ENCODE measurements at places on chromosomes 13 and 19.

DNA sequence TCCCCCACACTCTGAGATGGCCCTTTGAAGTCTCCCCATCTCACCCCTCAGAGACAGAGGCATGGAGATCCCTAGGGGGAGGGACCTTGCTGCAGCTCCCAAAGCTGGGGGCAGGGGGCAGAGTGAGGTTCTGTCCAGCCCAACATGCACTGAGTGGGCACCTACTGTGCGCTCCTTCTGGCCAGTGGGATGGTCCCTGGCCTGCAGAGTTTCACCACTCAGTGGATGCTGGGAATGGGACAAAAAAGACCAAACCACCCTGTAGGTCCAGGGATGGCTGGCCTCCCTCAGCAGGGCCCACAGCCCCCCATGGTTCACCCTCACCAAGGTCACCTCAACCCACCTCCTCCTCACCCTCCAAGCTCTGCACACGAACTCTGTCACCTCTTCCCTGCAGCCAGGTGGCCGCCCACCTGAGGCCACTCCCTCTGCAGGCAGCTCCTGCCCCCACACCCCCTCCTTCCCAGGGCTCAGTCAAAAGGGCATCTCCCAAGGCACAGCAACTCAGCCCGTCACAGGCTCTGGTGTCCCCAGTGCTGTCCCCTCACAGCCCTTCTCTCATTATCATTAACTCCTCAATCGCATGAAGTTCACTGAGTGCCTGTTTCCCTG is 16.1 kb downstream of the CEACAM21 start:
- DNase-seq: no peak

- DNase-seq: no peak
Measured at GRCh38 chr19:40056505-40056904, 474 bp upstream of the ZNF780B start.

DNA sequence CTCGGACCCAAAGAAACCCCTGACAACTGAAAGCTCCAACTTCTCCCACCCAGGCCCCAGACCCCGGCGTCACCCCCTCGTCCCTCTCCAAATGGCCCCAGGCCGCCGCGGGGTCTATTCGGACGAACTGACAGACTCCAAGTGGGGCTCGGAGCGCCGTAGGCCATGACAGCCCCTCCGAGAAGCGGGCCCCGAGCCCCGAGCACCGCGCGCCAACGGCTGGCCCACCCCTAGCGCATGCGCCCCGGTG is 360 bp downstream of the DDX39A start:
- no peak for DNase-seq

DNA sequence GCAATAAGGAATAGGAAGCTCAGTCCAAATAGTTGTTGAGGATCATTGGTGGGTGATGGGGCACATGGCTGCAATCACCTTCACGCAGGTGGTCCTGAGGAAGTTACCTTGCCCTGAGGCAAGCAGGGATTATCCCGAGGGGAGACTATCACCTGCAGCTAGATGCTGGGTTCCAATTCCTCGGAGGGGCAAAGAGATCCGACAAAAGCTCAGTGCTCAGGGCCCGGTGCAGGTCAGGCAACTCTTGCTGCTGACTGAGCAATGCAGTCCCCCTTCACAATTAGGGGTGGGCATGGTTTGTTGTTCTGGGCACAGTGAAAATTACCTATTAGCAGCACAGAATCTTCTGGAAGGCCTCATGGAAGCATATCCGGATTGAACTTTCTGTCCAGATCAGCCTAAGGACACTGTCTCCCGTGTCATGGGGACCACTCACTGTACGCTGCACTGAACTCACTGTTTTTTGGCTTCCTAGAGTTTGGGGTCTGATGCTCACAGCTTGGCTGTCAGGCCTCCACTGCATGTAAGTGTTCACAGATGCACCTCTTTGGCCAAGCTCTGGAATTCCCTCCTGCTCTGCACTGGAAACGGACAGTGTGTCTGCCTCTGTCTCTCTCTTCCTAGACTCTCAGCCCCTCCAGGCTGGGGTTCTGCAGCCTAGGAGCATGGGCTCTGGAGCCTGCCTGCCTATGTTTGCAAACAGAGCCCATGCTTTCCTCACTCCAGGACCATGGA is 372.7 kb downstream of the ZNF536 start:
- no peak for DNase-seq

- DNase-seq: no peak
Measured at GRCh38 chr19:11479898-11480714, 740 bp downstream of the ELAVL3 start.

- DNase-seq: no peak
Measured at GRCh38 chr13:24168979-24169378, 8.5 kb downstream of the SPATA13 start.

- DNase-seq: no peak
Measured at GRCh38 chr19:15262011-15262410, 29.8 kb upstream of the EPHX3 start.

DNA sequence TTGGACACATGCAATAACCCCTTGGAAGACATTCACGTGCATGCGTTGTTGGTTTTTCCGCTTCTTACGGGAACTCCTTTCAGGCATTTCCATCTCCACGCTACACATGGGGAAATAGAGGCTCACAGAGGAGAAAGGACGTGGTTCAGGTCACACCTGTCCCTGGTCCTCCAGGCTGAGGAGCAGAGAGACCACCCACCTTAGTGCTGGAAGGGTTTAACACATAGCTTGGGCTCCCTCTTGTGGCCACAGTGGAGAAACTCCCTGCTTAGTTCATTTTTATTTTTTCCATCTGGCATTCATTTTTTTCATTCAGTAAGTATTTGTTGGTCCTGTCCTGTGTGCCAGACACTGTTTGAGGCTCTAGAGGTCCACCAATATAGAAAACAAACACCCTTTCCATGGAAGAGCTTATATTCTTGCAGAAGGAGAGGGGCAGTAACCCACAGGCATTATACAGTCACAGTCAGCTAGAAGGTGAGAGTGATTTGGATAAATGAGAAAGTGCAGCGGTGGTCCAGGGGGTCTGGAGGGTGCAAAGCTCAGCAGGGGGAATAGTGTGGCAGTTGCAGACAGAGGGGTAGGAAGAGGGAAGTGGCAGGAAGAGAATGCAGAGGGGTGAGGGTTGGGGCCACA is 24.2 kb upstream of the TTYH1 start:
- DNase-seq: no peak

- DNase-seq: no peak
Measured at GRCh38 chr13:43085545-43085944, 62.2 kb downstream of the DNAJC15 start.

DNA sequence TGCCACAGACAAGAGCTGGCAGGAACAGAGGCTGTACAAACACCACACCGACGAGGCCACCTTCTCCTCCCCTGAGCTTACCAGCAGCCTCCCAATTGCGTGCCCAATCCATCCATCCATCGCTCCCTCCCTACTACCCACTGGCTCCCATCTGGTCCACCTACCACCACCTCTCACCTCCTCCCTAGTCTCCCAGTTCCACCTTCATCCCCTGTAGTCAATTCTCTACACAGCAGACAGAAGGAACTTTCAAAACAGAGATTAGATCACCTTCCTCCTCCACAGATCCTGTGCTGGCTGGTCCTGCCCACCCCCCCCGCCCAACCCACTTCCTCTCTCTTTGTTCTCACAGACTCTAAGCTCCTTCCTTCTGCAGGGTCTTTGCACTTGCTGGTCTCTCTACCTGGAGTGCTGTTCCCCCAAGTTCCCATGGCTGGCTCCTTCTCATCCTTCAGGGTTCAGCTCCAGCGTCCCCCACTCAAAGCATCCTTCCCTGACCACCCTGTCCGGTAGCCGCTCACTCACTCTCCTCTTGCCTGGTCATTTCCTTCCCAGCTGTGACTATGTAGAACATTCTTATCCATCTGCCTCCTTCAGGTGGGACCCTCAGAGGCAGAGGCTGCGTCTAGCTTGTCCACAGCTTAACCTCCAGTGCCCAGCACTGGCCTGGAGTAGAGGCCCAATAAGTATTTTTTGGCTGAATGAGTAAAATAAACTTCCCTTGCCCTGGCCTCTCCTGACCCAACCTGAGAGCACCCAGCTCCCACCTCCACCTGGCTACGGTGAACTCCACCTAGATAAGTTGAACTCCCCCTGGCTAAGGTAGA is 23.0 kb downstream of the PIN1 start:
- DNase-seq: no peak
